ENCODE measurements at places on chromosomes 1 and 21.

DNA sequence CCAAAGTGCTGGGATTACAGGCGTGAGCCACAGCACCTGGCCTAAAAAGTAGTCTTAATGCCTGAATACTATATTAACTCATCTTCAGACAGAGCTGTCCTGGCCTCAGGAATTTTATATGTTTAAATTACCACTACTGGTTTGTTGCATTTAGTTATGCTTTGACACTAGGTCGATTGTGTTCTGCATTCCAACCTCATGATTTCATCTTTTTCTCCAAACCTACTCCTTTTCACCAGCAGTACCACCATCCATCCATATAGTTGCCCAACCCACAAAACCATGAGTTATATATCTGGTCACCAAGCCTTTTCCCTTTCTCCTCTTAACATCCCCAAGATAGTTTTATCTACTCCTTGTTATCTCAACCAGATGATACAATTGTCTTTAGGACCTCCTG lies 22.6 kb downstream of the FMO5 start:
- DNase-seq = no peak

- no peak for DNase-seq
These were observed 190.6 kb upstream of the NFIA start for GRCh38 chr1:60891765-60892164.

DNA sequence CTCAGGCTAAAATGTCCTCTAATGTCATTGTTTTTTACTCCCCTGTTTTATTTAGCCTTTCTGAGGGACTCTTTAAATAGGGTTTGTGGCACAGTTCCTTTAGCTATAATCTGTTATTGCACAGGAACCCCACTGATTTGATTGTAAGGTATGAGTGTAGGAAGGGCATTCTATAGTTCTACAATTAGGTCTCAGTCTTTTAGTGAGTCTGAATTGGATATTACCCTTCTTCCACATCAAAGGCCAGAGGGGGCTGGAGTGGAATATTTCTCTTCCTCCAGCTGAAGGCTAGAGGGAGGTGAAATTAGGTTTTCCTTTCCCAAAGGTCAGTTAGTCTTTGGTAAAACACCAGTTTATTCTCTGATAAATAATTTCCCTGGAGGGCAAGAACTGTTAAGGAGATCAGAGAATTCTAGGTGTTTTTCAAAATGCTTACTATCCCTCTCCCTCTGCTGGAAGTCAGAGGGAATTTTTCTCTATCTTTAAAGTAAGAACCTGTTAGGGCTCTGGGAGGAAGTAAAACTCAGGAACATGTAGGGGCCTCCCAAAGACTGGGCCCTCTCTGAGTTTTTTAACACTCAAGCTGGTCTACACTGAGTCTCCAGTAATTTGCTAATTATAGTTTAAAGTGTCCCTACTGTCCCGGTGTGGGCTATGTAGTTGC lies 176.3 kb upstream of the ZNHIT6 start:
- no peak for DNase-seq

- DNase-seq = no peak
These were observed 109.6 kb downstream of the NOS1AP start for GRCh38 chr1:162179121-162179520.

DNA sequence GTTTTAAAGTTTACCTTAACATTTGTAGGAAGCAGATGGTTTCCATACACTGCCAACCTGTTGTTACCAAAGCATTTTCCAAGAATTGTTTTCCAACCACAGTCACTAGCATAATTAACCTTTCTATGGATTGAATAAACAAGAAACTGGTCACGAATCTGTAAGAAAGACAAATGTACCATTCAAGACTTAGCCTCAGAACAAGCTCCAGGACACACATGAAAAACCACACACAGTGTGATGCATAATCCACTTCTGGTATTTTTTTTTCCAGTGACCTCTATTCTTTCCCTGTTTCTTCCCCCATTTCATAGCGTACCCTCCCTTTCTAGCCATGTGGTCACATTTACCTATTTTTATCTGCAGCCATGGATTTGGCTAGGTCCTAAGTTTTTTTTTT lies 29.6 kb upstream of the C1orf87 start:
- DNase-seq = no peak

DNA sequence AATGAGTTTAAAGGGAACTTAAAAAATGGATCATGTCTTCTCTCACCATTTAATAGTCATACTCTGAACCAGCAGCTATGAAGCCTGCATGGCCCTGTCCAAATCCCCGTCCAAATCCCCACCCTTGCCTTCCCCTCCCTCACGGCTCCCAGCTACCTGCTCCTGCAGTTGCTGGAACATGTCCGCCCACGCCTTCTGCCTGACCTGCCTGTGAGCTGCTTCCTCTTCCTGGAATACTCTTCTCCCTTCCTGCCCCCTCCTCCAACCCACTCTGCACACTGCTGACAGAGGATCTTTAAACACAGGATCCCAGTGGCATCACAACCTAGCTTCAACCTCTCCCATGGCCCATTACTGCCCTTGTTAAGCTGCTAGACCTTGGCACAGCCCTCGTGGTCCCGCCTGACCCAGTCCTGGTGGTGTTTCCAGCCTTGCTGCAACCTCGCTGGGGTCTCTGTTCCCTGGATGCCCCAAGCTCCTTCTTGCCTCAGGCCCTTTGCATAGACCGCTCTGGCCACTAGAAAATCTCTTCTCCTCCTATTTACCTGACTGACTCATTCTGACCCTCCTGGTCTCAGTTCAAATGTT lies 118.3 kb downstream of the PTPRU start:
- DNase-seq = no peak

GRCh38 chr21:15732996-15733329 lies 3.2 kb downstream of the USP25 start:
- DNase-seq = no peak

DNA sequence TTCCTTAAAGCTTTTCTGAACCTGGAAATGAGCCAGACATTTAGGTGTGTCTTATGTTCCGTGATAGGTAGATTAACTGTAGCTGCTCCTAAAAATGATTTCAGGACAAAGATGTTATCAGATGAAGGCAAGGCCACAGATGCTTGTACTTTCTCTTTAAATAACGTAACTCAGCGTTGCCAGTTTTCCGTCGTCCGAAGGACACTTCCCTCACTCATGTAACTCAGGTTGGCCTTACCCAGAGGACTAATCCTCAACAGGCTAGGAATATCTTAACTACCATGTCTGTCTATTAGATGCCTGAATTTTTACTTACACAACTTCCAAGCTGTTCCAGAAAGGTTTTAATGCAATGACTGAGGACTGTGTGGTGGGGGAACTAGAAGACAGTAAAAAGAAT lies 35.4 kb upstream of the FAM89A start:
- no peak for DNase-seq

DNA sequence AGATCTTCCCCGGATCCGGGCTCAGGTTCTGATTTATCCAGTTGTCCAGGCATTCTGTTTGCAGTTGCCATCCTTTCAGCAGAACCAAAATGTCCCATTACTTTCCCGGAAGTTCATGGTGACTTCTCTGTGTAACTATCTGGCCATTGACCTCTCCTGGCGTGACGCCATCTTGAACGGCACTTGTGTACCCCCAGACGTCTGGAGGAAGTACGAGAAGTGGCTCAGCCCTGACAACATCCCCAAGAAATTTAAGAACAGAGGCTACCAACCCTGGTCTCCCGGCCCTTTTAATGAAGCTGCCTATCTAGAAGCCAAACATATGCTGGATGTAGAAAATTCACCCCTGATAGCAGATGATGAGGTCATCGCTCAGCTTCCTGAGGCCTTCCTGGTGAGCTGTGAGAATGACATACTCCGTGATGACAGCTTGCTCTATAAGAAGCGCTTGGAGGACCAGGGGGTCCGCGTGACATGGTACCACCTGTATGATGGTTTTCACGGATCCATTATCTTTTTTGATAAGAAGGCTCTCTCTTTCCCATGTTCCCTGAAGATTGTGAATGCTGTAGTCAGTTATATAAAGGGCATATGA lies 22.4 kb downstream of the AADACL4 start:
- no peak for DNase-seq

DNA sequence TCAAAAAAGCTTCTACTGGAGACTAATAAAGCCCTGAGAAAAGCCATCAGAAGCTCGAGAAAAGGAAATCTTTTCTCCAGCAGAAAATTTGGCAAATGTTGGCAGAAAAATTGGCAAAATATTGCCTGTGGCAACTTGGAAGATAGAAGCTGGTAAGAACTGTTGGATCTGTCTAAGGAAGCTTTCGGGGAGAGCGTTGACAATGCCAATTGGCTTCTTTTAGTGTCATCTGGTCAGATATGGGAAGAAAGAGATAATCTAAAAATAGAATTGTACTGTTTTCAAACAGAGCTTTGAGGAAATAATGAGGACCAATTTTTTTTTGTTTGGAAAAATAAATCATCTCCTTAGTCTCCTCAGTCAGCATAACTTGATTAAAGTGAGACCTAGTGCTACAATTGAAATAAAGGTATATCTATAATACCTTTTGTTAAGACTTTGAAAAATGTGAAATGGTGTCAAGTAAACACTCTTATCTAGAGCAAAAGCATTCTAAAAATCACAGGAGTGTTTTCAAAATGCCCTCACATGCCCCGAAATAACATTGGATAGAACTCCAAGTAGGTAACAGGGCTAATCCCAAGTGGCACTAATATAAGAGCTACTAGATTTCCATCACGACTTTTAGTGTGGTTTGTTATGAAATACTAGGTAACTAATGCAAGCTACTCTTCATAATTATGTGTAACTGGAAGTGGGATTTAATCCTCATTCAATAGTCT lies 882.2 kb upstream of the B3GALT2 start:
- no peak for DNase-seq

DNA sequence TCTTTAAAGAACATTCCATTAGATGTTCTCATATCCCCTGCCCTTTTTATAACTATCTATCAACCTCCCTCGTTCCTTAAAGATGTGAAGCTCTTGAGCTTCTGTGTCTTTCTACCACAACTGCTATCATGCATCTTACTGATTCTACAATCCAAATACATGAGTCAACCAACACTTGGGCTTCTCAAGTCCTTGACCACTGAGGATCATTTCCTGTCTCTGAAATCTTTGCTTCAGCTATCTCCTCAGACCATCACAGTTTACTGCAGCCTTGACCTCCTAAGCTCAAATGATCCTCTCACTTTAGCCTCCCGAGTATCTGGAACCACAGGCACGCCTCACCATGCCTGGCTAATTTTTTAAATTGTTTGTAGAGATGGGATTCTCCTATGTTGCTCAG lies 75.2 kb downstream of the FMO4 start:
- DNase-seq = no peak

GRCh38 chr1:28067523-28068090 lies 20.8 kb downstream of the EYA3 start:
- no peak for DNase-seq

Data from CD4-positive, alpha-beta T cell treated with Interleukin-21 for 1 hour (primary cell).